HFFc6 (cell line): ENCODE measurements at places on chromosomes 13 and 19.

- DNase-seq, result peak; percentile 45
Observed at GRCh38 chr13:59906413-59907049, 257.2 kb downstream of the DIAPH3 start.

GRCh38 chr19:11806354-11807098, 7.5 kb upstream of the ZNF440 start:
- DNase-seq, result no peak

DNA sequence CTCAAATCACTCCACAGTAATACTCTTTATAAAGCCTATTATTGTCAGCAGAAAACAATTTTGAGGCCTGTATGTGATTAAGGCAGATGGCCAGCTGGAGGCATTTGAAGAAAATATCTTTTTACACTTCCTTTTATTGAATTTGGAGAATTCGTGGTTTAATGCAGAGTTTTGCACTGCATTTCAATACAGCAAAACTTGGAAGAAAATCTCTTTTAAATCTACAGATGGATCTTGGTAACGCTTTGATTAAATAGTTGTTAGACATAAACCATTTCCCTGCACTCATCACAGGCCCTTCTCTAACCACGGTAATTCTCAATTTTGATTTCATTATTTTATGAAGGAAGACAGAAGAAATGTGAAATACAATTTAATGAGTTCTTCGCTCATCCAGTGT, 185.7 kb downstream of the RFC3 start:
- DNase-seq, result no peak

GRCh38 chr19:3024870-3025548, 4.1 kb downstream of the TLE2 start:
- no peak for DNase-seq

DNA sequence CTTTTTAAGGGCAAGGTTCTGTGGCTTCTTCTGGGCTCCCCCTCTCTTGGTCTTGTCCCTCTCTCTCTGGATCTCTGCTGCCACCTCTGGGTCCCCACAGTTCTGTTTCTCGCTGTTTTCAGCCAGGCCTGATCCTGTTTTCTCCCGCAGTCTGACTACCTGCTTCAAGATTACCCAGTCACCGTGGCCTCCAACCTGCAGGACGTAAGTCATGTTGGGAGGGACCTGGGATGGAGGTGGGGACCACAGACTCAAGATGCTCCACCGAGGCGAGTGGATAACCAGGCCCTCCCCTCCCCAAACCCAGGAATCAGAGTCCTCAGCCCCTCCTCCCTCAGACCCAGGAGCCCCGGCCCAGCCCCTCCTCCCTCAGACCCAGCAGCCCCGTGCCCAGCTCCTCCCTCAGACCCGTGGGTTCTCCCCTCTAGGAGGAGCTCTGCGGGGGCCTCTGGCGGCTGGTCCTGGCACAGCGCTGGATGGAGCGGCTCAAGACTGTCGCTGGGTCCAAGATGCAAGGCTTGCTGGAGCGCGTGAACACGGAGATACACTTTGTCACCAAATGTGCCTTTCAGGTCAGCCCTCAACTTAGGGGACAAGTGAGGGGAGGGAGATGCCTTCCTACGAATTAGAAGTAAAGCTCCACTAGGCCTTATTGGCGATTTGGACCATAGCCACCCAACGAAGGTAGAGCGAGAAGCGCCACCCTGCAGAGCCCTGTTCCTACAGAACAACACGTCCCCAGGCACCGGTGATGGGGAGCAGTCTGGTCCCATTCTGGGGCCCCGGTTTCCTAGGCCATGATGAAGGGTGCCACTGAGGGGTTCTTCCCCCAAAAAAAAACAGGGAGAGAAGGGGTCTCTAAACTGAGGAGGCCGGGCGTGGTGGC, 2.2 kb downstream of the FLT3LG start:
- no peak for DNase-seq

DNA sequence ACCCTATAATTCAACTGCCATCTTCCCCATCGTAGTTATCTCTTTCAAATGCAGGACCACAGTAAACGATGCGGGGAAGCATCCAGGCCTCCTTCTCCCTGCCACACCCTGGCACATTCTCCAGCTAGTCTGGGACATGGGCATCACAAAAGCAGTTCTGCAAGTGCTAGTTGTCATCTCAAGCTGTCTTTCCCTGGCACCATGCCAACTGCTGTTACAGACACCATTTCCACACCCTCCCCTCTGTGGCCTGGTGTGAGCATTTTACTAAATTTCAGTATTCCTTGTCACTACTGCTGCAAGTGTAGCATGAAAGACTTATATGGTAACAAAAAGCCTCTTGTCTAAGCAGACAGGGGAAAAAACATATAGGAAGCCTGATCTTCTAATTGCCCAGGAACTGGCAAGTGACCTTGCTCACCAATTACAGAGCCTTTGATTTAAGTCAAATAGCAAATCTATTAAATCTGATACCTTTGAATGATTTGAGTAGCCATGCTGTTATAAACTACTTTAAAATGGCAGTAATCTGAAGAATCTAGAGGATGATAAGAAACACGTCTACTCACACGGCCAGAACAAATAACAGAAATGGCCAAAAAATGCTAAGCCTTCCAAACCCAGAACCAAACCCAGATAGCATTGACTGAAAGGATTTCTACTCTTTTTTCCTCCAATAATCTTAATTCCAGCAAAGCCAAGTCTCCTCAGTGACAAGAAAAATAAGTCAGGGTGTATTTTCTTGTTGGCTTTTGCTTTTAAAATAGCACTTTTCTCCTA, 179.0 kb downstream of the NUFIP1 start:
- DNase-seq, result no peak

DNA sequence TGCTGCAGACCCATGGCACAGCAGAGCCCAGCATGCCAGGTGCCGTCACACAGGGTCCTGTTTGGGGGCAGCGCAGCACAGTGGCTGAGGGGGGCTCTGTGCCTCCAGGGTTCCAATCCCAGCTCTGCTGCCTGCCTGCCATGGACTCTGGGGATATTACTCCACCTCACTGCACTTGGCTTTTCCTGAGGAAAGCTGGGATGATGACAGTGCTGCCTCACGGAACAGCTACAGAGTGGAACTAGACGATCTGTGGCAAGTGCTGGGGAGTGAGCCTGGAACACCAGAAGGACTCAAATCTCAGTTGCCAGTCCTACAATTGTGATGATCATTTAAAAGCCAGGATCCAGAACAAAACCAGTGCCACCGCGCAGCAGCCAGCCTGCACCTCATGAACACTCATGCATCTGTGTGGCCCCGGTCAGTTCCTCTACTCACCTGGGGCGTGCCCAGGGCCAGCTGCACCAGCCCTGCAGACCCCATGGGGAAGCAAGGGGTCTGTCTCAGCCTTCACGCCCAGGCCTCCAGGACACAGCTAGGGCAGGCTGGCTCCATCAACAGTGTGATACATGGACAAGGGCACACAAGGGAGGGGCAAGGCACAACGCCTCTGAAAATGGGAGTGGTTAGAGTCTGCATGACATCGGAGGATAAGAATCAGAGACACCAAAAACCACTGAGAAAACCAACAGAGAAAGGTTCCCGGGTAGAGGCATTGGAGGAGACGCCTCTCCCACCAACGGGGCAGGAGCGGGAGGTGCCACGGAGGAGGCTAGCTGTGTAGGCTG, 55.2 kb downstream of the ATP7B start:
- no peak for DNase-seq

GRCh38 chr19:38713227-38713649, 31.0 kb downstream of the CAPN12 start:
- no peak for DNase-seq

DNA sequence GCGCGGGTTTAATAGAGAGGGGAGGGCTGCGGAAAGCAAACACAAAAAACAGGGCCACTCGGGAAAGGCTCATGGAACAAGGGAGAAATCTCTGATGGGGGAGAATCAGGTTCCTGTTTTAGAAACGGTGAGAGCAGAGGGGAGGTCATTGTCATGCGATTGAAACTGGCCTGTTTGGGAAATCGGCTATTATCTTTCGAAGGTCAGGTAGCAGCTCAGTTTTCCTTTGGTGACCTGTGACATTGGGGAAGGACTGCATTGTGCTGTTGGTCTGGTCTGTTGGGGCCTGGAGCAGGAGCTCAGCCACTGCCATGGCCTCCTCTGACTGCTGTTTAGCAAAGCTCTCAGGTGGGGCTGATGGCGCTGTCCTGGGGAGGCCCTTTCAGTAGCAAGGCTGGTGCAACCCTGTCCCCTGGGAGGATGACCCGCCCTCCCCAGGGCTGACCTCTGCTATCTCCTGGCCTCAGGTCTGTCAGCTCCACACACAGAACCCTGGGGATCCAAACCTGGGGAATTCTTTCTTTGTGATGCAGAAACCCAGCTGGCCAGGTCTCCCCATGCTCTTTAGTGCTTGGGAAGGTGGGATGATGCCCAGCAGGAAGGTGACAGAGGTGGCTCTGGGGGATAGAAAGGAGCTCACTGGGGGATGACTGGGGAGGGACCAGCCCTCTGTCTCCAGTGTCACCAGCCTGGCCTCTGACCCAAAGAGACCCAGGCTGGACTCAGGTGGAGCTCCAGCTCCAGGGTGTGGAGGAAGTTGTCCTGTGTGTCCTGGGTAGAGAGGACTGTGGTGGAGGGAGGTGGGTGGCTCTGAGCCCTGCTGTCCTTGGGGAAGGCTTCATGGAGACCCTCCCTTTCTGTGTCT, 21.2 kb upstream of the CD177 start:
- no peak for DNase-seq

- DNase-seq, result no peak
Observed at GRCh38 chr13:99751517-99752199, 219.9 kb downstream of the ZIC5 start.

DNA sequence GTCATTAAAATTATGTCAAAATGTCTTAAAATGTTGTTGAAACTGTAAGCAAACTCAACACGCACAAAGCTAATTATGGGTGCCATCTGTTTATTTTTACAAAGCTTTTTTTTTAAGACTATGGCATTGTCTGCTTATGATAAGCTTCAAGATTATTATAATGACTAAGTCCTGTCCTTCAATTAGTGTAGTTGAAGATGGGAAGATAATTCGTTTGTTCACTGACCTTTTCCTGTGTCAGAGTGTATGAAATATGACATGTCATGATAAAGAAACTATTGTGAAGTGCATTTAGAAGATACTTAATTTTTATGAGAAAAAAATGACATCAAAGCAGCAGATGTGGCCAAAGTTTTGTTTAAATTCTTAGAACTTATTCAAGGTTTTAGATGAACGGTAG, 211.3 kb downstream of the PCCA start:
- DNase-seq, result no peak

DNA sequence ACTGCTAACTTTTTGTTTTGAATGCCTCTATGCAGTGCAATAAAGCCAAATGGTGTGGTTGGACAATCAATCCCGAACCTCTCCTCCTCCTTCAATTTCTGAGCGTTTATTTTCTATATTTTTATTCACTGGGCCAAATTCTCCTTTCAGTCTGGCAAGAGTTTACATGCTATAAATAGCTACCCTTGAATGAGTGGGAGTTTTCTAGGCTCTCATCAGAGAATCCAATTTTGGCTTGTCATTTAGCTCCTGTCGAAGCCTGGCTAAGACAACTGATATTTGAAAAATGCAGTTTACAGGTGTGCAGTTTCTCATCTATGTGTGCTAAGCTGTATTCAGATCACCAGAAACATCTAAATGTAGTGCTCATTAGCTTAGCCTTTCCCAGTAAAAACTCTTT, 61.8 kb downstream of the OLFM4 start:
- DNase-seq, result no peak

GRCh38 chr13:29706923-29707322, 111.4 kb upstream of the SLC7A1 start:
- DNase-seq, result no peak

GRCh38 chr13:94435604-94436226, 43.8 kb downstream of the DCT start:
- DNase-seq, result peak; percentile 50

DNA sequence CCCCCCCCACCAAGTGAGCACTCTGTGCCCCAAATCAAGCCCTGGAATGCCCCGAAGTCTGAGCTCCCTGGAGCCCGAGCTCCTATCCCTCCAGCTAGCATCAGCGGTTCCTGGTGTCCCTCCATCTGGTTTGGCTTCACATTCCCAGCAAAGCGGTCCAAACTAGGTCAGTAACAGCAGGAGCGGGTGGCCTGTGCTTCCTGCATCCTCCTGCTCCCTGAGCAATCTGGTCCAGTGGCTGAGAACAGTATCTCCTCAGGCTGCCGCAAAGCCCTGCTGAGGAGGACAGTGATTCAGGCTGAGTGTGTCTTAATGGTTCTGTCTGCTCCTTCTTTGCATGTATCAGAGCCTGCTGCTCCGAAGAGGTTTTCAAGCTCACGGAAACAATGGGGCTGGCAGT, 25.9 kb downstream of the RASL11A start:
- DNase-seq, result peak; percentile 19

- no peak for DNase-seq
Observed at GRCh38 chr19:32313569-32314265, 31.7 kb upstream of the ZNF507 start.

DNA sequence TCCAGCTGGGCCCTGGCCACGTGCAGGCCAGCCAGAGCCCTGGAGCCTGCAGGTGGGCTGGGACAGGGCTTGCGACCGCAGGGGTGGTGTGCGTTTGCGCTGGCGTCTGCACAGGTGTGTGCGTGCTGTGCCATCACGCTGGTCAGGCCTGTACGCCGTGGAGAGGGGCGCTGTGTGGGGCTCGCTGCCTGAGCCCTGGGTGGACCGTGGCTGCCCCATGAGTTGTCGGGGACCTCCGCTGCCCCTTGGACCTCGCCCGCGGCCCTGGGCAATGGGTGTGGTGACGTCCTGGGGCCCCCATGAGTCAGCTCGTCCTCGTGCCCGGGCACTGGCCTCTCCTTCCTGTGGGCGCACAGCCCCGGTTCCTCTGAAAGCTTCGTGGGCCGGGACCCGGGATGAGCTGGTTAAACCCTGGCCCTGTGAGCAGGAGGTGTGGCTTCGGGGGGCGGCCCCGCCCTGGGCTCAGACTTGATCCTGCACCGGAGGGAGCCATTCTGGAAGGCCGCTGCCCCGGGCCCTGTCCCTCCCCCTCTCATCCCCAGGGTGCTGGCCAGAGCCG, 6.8 kb downstream of the CSNK1G2 start:
- no peak for DNase-seq

GRCh38 chr19:40528078-40528477, 48.6 kb upstream of the SHKBP1 start:
- no peak for DNase-seq

GRCh38 chr19:51531349-51532315, at the start of gene SIGLEC6:
TSS of gene SIGLEC6 (minus strand) at chr19:51531670. CDS start at chr19:51531648, 22 bp downstream.
- no peak for DNase-seq

DNA sequence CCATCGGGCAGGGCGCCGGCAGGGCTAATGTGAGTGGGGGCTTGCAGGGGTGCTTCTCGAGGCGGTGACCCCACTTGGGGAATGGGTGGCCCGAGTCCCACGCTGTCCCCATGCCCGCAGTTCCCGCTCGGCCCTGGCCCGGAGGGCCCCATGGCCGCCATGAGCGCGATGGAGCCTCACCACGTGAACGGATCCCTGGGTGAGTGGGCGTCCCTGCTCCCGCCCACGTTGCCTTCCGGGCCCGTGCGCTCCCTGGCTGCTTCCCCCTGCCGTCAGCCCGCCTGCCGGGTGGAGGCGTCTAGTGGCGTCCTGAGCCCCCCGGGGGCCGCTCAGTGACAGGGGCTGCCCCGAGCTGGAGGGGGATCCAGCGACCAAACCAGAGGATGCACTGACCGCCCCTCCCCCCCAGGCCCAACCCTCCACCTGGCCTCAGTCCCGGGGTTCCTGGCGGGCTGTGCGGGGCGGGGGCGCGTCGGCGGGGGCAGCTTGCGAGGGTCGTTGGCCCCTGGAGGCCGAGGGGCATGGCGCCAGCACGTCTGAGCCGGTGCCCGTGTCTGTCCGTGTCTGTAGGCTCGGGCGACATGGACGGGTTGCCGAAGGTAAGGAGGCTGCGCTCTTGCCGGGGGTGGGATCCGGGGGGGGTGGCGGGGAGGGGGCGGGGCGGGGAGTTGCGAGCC, 4.8 kb downstream of the ISYNA1 start:
- no peak for DNase-seq
